NCI-H526 (cell line): ENCODE measurements at places on chromosomes 12 and 14.
A peak's percentile ranks its signal among the peaks of the same experiment; 100 is the strongest.

DNA sequence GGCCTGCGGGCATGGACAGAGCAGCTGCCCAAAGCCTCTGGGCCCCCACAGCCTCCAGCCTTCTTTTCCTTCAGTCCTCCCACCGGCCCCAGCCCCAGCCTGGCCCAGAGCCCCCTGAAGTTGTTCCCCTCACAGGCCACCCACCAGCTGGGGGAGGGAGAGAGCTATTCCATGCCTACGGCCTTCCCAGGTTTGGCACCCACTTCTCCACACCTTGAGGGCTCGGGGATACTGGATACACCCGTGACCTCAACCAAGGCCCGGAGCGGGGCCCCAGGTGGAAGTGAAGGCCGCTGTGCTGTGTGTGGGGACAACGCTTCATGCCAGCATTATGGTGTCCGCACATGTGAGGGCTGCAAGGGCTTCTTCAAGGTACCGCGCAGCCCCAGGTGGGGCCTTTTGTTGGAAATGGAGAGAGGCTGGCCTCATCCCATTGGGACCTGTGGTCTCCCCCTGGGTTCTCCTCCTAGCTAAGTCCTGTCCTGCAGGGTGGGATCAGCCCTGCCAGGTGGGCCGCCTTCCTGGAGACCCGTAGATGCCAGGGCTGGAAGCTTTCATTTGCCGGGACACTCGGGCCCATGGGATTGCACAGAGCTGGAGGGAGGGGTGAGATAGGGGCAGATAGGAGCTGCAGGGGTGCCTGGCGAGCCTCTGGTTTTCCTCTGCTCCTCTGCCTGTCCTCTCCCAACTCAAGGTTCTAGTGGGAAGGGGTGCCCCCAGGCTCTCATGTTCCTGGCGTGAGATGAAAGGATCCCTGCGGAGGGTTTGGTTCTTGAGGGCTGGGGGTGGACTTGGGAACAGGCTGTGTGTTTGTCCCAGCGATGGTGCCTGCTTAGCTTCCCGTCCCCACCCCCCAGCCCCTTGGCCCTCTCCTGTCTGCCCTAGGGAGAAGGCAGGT is 3.8 kb downstream of the NR4A1 start:
- DNase-seq: no peak

DNA sequence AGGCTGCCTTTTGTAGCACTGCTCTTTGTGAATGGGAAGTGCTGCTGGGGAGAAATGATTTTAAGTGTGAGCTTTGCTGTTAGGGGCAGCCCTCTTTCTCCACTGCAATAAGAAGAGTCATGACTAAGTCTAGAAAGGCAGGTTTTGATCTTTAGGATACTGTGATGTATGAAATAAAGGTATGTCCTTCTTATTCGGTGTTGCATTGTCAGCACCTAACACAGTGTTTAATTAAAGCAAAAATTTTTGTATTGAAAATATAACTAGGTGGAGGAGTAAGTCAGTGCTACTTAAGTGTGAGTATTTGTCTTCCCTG is 81.5 kb downstream of the ETV6 start:
- DNase-seq: no peak

DNA sequence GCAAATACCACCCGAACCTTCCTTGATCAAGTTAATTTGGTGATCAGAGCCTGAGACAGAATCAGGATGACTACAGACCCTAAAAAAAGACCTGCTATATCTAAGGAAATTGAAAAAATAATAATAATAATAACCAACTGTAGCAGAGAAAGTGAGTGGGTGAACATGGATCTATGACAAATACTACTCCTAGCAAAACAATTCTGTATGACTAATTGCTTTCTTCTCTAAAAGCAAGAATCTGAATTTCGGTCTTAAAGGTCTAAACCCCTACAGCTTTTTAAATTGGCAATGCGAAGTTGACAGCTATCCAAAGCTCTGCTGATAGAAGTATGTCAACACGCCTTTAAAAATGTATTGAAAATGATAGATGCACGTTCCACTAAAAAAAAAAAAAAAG is 102.2 kb downstream of the PRKAB1 start:
- DNase-seq: no peak

GRCh38 chr12:6337958-6338433 is 3.9 kb downstream of the TNFRSF1A start:
- DNase-seq: no peak

DNA sequence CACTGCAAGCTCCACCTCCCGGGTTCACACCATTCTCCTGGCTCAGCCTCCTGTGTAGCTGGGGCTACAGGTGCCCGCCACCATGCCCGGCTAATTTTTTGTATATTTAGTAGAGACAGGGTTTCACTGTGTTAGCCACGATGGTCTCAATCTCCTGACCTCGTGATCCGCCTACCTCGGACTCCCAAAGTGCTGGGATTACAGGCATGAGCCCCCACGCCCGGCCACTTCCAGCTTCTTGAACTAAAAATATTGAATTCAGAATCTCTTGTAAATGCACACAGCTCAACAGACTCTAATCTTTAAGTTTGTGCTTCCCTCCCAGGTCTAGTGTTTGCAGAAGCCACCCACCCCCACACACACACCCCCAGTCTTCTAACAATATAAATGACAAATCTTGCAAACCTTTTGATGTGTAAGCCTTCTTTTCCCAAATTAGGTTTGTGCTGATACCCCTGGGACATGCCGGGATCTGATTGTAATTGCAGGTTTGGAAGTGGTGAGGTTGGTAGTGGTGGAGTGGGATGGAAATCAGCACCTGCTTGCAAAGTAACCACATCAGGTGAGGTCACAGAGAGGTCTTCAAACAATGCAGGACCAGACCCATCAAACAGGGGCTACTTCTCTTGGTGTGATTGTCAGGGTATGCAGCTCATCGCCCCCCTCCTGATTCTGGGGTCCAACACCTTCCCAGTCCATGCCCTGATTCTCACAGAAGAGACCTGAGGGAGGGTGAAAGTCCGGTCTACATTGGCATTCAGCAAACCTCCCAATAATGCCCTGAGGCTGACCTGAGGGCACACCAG is 51.4 kb upstream of the GPR132 start:
- peak; percentile 48 for DNase-seq

- no peak for DNase-seq
Observed at GRCh38 chr12:65756956-65757511, 67.2 kb upstream of the HMGA2 start.
